Mucosa of gallbladder (tissue), 1 donor: ENCODE measurements at places on chromosomes 11 and 22. TPM values are rescaled to one million over a fixed set of nuclear protein-coding genes. Genes with fewer than 3 reads are reported as not detected.

DNA sequence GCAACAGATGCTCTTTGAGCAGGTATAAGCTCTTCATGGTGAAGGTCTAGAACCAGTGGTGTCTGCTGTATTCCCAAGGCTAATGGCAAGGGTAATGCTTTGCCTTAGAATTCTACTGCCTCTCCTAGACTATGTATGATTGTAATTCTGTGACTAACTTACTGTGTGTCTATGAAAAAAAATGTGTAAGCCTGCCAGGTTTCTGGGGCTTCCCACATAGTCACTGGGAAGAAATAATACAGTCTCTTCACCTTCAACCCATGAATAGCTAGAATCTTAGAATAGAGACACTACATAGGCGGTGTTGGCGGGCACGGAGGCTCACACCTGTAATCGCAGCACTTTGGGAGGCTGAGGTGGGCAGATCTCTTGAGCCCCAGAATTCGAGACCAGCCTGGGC is 84.1 kb downstream of the C11orf91 start:
- no peak for DNase-seq

GRCh38 chr11:131982154-131982553 is 611.7 kb downstream of the NTM start:
- DNase-seq, result no peak

GRCh38 chr11:64759722-64760719 is at the start of gene PYGM:
TSS of gene PYGM (minus strand) at chr11:64759974. CDS start at chr11:64759898, 76 bp downstream.
- peak; percentile 43 for DNase-seq

Gene CTSW
- total RNA-seq, result 2.7 TPM

- no peak for DNase-seq
These were observed 5.6 kb downstream of the CCT8L2 start for GRCh38 chr22:16586991-16587390.

- DNase-seq, result no peak
These were observed 42.1 kb upstream of the JAM3 start for GRCh38 chr11:134026655-134027343.

DNA sequence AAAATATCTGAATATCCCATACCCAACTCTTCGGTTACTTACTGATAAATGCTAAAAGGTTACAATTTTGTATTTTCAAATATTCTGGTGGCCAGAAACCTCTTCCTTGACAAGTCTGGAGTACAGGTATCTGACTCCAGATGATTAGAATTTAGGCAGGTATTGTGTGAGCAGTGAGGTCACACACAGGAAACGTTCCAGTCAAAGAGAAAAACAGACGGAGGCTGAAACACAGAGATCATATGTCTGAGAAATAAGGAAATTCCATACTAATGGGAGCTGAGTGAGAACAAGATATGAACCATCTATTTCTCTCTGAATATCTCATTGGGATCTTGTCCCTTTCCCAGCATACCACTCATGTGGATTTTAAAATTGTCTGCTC is 89.4 kb upstream of the IGLL5 start:
- no peak for DNase-seq

Gene PLXNB2
- total RNA-seq, result 1,246 TPM

- no peak for DNase-seq
These were observed 175.5 kb downstream of the SNX19 start for GRCh38 chr11:130740819-130741218.

GRCh38 chr11:65262381-65262680 is 569 bp downstream of the POLA2 start:
- DNase-seq, result no peak

DNA sequence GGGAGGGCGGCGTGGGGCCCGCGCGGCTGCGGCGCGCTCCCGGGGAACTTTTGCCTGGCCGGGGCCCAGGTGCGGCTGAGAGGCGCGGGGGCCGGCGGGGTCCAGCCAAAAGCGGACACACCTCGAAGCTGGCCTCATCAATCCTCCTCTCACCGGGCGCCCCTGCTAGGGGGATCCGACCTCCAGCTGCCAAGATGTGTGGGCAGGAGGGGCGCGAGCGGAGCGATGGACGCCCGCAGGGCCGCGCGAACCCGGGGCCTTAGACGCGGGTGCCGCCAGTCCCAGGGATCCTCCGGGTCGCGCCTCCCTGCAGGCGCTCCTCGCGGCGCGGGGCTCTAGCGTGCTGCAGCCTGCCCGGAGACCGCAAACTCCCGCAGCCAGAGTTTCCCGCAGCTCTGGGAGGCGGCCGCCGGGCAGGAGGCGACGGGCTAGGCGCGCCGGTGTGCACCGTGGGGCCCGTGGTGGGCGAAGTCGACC is 785 bp downstream of the IGSF9B start:
- DNase-seq, result no peak

- no peak for DNase-seq
These were observed 94.8 kb downstream of the TEAD1 start for GRCh38 chr11:12768726-12769673.

- no peak for DNase-seq
These were observed 13.9 kb downstream of the RTN4RL2 start for GRCh38 chr11:57474017-57474802.

DNA sequence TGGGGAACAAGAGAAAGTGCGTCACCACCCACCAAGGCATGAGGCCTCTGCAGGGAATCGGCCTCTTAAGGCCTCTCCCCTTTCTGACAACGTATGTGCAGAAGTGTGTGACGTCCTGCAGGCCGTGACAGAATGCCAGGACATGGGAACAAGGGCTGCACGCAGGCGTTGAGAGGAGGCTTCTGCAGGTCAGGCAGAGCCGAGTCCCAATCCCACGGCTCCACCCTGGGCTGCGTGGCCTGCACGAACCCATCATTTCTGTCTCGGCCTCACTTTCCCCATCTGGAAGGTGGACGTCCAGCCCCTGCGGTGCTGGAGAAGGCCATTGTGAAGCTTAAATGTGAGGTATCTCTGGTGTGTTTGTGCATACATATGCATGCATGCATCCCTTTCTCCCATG is 61.8 kb downstream of the SHANK2 start:
- DNase-seq, result no peak

DNA sequence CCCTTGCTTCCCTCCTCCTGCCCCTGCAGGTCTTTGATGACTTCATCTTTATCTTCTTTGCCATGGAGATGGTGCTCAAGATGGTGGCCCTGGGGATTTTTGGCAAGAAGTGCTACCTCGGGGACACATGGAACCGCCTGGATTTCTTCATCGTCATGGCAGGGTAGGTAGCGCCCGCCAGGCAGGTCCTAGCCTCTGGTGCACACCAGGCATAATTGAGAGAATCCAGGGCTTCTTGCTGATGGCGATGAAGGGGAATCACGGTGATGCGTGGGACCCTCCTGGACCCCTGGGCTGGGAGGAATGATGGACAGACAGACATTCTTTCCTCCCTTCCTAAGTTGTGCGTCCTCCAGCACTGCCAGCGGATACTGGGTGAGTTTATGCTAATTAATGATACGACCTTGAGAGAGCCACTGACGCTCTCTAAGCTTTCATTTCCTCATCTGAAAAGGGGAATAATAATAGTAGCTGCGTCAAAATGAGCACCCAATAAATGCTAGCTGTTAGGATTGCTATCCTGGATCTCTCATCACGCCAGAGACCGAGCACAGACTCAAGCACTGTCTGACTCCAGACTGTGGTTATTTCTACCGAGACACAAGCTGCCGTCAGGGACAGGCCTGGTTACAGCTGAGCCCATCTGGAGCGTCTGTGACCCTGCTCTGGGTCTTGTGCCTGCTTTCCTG is 30.1 kb downstream of the CACNA1I start:
- no peak for DNase-seq

GRCh38 chr11:46353698-46354097 is 6.4 kb downstream of the DGKZ start:
- DNase-seq, result no peak

- DNase-seq, result no peak
These were observed 925.0 kb upstream of the CHORDC1 start for GRCh38 chr11:91147885-91148284.

Gene ETS1
- total RNA-seq, result 39.4 TPM

Gene ARHGAP8
- total RNA-seq, result 46.7 TPM

Gene KDM4E
- not detected for total RNA-seq

- DNase-seq, result no peak
These were observed 9.8 kb downstream of the PACSIN2 start for GRCh38 chr22:43005106-43005505.
